ENCODE measurements at places on chromosomes 4 and X.

- DNase-seq = no peak
Observed at GRCh38 chr4:125780164-125780563, 465.4 kb downstream of the FAT4 start.

DNA sequence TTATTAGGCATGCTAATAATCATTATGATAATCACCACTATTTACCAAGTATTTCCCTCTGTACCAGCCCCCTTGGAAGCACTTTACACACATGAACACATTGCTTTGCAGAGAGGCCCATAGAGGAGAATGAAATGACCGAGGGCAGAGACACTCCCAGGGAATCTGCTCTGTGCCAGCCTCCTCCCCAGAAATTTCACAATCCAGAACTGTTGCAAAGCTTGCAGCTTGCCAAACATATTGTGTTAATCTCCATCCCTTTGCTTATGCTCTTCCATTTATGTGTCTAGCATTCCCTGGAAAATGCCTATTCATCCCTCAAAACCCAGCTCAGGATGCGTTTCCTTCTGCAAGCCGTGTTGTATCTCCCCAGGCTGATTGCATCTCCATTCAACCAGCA, 37.8 kb downstream of the CYTL1 start:
- no peak for DNase-seq

DNA sequence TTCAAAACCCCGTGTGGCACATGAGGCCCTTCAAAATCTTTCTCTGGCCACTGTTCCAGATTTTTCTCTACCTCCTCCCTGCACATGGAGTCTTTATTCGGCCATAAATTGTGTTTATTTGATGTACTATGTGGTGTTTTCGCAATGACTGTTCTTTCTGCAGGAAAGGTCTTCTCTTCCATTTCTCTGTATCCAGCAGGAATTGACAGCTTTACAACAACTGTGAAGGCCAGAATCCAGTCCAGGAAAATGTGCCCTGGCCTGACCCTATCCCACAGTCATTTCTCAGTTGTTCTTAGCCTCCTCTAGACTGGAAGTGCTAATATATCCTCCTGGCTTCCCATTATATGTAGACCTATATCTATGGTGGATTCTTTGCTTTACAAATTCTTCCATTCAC, 191.4 kb downstream of the COL25A1 start:
- DNase-seq = no peak

DNA sequence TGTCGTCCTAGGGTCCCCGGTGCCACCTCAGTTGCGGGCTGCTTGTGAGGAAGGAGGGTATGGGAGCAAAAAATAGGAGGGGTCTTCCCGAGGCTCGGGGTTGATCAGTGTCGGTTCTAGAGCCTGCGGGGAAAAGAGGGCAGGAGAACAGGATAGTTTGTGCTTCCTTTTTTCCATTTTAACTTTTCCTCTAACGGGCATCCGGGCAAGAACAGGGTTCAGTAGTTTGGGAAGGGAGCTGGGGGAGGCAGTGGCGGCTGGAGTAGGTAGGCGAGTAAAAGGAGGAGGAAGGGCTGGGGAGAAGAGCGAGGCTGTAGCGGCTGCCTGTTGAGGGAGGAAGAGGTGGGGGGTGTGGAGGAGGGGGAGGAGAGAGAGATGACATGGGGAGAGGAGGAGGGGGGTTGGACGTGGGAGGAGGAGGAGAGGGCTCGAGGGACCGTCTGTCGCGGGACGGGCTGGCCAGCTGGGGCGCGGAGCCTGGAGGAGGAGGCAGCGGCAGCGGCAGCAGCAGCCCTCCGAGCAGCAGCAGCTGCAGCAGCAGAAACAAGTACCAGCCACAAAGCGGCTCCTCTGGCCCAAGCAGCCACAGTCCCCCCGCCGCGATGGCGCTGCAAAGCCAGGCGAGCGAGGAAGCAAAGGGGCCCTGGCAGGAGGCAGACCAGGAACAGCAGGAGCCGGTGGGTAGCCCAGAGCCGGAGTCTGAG, at the start of gene SLC16A2:
TSS of gene SLC16A2 (plus strand) at position 458 of the 704 bp plus-strand sequence. CDS start at position 603, 145 bp downstream.
- peak; percentile 10 for DNase-seq

- no peak for DNase-seq
Observed at GRCh38 chr4:186592966-186593586, 37.7 kb upstream of the MTNR1A start.

DNA sequence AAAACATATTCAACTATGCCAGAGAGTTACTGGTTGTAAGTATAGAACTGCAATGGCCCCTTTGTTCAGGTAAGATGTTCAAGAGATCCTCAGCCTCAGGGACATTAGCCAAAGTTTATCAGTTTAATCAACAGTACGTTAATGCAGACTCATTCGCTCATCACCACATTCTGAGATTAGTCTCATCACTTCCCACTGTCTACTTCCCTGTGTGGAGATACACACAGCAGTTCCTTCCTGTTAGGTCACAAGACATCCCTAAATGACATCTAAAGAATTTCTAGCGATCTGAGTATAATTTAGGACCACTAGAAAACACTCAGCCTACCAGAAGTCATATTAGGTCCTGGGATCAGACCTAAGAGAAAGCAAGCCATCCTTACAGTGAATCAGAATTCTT, 10.4 kb downstream of the SLC10A7 start:
- no peak for DNase-seq

DNA sequence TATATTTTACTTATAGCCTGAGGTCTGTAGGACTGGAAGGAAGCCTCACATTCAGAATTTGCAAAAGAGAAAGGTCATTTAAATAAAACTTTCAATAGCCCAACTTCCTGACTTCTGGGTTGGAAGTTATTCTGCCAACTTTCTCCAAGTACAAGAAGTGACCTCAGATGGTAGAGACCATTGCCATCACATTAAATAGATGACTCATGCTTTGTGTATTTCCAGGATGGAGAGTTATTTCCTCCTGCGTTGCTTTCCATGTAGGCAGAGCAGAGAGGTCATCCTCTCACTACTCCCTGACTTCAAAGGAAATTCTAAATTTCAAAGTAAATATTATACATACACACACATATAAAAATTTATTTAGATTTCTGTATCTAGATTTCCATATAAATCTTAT, 73.0 kb upstream of the NR3C2 start:
- DNase-seq = no peak

DNA sequence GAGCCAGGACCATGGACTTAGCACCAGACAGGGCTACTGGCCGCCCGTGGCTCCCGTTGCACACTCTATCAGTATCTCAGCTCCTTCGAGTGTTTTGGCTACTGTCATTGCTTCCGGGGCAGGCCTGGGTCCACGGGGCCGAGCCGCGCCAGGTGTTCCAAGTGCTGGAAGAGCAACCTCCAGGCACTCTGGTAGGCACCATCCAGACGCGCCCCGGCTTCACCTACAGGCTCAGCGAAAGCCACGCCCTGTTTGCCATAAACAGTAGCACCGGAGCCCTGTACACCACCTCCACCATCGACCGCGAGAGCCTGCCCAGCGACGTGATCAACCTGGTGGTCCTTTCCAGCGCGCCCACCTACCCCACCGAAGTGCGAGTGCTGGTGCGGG, 1.6 kb downstream of the FAT4 start:
- DNase-seq = no peak

DNA sequence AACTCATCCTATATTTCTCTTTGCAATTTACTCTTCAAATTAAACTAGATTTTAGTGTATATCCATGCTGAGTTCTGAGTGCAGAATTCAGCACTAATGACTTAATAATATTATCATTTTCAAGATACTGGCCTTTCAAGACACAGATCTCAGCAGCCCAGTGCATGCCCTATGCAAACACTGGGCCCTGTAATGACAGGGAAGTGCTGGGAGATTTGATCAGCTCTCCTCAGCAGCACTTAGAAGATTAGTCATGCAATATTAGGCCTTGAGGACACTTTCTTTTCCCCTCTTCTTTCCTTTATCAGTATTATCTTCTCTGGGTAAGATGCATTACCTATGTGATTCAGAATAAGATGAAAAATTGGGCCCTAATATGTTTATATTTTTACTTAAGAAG, 207.1 kb downstream of the PPP3CA start:
- DNase-seq = no peak

DNA sequence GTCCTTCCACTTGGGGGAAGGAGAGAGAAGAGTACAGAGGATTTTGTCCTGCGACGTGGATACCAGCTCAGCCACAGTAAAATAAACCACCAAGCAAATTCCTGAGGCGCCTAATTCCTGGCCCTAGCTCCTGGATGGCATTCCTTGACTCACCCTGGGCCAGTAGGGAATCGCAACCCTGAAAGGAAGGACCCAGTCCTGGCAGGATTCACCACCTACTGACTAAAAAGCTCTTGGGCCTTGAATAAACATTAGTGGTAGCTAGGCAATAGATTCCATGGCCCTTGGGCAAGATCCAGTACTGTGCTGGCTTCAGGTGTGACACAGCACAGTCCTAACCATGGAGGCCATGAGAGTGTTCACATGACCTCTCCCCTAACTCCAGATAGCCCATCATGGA, 45.6 kb downstream of the GABRA3 start:
- no peak for DNase-seq

- no peak for DNase-seq
Observed at GRCh38 chr4:23934915-23935314, 45.1 kb upstream of the PPARGC1A start.

- DNase-seq = no peak
Observed at GRCh38 chr4:165553221-165553810, 174.5 kb downstream of the CPE start.

DNA sequence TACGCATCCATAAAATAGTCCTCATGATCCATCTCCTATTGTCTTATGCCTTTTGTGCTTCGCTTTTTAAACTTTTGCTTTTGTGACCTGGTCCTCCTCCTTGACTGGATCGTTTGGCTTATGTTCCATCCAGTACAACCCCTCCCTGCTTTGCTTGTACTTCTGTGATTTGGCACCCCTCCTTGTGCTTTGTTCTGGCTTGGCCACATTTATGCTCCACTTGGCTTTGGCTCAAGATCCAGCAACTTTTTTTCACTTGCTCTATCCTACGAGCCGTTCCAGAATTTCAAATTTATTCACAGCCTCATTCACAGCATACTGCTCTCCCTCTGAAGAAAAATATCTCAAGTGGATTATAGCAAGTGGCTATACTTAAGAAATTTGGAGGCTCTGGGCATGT, 28.0 kb upstream of the GLRA2 start:
- no peak for DNase-seq

GRCh38 chrX:45527834-45528233, 327.2 kb upstream of the DIPK2B start:
- no peak for DNase-seq

GRCh38 chr4:94428884-94429283, 22.9 kb upstream of the PDLIM5 start:
- no peak for DNase-seq

- DNase-seq = no peak
Observed at GRCh38 chr4:113604955-113605354, 156.6 kb downstream of the CAMK2D start.

- DNase-seq = no peak
Observed at GRCh38 chr4:81272671-81273070, 57.6 kb upstream of the PRKG2 start.

DNA sequence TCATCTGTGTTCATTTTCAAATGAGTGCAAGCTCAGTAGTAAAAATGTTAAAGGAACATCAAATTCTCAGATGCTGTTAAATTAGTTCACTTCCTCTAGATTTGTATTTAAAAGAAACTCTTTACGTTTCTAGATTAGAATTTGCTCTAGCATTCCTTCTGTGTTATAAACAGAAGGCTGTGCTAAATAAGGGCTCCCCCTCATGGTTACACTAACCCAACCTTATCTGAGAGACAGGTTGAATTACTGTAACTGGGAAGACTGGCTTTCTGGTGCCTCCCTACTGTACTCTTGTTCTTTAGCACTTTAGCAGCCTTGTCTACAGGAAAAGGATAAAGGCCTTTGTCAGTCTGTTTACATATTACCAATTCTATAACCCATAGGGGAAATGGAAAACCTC, 56.8 kb downstream of the RXFP1 start:
- no peak for DNase-seq

DNA sequence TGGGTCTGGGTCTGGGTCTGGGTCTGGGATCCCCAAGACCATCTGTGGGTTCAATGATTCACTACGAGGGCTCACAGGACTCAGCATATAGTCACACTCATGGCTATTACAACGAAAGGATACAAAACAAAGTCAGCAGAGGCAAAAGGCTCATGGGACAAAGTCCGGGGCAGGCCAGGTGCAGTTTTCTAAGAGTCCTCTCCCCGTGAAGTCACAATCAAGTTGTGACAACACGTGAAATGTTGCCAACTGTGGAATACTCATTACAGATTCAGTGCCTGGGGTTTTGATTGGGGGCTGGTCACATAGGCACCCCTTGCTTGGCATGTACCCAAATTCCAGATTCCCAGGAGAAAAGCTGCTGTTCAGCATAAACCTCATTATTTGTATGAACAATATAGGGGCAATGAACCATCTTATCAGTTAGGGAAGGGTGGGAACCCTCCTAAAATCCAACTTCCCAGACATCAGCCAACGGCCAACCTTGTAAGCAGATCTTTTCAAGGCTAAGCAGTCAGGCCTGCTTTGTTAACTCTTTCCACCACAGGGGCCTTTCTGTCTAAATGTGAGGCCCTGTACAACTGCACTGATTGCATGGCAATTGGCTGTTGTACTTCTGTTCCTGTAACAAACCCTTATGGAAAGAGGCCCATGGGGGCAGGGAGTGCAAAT, 58.2 kb upstream of the DIPK2B start:
- DNase-seq = no peak

DNA sequence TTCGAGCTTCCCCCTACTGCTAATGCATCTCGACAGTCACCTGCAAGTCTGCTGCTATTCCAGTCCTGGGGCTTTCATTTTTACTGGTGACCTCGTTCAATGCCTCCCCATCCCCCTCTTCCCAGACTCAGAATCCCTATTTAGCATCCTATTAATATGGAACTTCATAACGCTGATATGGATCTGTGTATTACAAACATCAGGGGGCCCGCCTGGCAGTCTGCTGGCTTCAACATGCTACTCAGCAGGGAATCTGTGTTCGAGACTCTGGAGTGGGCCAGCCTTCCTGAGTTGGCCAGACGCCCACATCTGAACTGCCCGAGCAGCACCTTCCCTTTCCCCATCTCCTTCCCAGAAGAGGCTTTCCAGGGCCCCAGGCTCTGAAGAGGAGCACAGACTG, 173.9 kb upstream of the PPARGC1A start:
- DNase-seq = peak; percentile 7

GRCh38 chr4:77451530-77451929, 154.1 kb upstream of the CXCL13 start:
- DNase-seq = no peak

DNA sequence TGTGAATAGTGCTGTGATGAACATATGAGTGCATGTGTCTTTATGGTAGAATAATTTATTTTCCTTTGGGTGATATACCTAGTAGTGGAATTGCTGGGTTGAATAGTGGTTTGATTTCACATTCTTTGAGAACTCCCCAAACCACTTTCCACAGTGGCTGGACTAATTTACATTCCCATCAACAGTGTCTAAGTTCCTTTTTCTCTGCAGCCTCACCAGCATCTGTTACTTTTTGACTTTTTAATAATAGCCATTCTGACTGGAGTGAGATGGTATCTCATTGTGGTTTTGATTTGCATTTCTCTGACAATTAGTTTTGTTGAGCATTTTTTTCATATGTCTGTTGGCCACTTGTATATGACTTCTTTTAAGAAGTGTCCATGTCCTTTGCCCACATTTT, 29.1 kb downstream of the JADE3 start:
- no peak for DNase-seq
